Panc1 (cell line): ENCODE measurements at places on chromosomes 1 and 21. TPM values are rescaled to one million over a fixed set of nuclear protein-coding genes. Genes with fewer than 3 reads are reported as not detected.

SPATA6 gene
- total RNA-seq, result 18.2 TPM

APOBEC4 gene
- not detected for total RNA-seq

ZNF697 gene
- total RNA-seq, result 7.1 TPM

GPR61 gene
- not detected for total RNA-seq

CA6 gene
- not detected for total RNA-seq

EPHB2 gene
- total RNA-seq, result 29.0 TPM

UTS2 gene
- not detected for total RNA-seq
